Memory B cell (primary cell): ENCODE measurements at places on chromosomes 4 and X.
A peak's percentile ranks its signal among the peaks of the same experiment; 100 is the strongest.

DNA sequence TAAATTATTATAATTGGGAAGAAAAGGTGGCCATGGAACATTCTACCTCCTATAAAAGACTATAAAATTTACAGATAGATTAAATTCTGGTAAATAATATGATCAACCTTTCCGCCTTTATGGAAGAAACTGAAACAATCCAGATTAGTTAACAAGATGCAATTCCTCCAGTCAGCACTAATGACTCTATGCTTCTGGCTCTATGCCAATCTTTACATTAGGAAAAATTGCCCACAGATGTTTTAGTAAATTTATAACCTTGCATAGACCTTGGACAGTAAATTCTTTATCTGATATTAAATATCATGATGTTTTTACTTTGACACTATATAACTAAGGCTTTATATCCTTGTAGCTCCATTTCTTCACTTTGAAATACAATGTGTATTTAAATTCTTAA lies 2302.5 kb downstream of the ARAP2 start:
- no peak overlapping the region for H3K27ac ChIP-seq
- H3K4me3 ChIP-seq: no peak overlapping the region

- H3K27me3 ChIP-seq: no peaks in the 10 kb centered on the region
- DNase-seq: no peak
- peaks cover 7% of the 10 kb centered on the region for H3K4me1 ChIP-seq
- H3K4me3 ChIP-seq: no peak overlapping the region
Observed at GRCh38 chr4:165177725-165178666, 29.4 kb upstream of the KLHL2 start.

GRCh38 chr4:48237996-48238645 lies 31.5 kb downstream of the TEC start:
- no peaks in the 10 kb centered on the region for H3K27me3 ChIP-seq
- peaks cover 4% of the 10 kb centered on the region for H3K36me3 ChIP-seq
- peak overlapping the region; percentile 50 for H3K27ac ChIP-seq
- H3K4me3 ChIP-seq: no peak overlapping the region
- no peak for DNase-seq

GRCh38 chrX:83759872-83760271 lies 101.1 kb upstream of the CYLC1 start:
- no peaks in the 10 kb centered on the region for H3K36me3 ChIP-seq
- H3K4me1 ChIP-seq: no peaks in the 10 kb centered on the region
- no peak overlapping the region for H3K27ac ChIP-seq
- H3K27me3 ChIP-seq: no peaks in the 10 kb centered on the region
- no peak overlapping the region for H3K4me3 ChIP-seq
- DNase-seq: no peak

DNA sequence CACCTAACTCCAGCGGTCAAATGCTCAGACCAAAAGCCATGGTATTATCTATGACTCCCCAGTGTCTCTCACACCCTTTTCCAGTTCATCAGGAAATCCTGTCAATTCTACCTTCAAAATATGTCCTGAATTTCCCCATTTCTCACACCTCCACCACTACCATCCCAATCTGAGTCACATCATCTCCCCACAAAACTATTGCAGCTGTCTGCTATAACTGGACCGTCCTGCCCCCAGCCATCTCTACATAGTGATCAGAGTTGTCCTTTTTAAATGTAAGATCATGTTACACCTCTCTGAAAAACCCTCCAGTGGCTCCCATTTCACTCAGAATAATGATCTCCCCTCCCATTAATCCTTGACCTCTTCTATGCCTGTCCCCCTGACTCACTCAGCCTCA lies 6.8 kb upstream of the ODAPH start:
- H3K4me3 ChIP-seq: no peak overlapping the region
- no peaks in the 10 kb centered on the region for H3K36me3 ChIP-seq
- no peaks in the 10 kb centered on the region for H3K4me1 ChIP-seq
- no peak overlapping the region for H3K27ac ChIP-seq
- DNase-seq: no peak

DNA sequence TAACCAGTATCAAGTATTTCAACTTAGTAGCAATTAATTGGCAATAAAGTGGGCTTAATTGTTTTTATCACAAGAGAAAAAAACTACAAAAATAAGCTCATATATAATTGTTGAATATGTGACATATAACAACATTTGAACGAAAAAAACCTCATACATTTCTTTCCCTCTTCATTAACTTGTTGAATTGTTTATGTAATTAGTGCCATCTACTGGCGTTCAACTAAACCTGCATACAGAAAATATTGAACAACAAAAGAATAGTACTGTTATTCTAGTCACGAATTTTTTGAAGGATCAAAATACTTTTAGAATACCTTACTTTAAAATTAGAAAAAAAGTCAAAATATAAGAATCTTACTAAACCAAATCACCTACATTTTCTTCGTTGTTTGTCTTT lies 586.5 kb upstream of the FTHL17 start:
- H3K4me3 ChIP-seq: no peak overlapping the region
- no peaks in the 10 kb centered on the region for H3K4me1 ChIP-seq
- H3K27ac ChIP-seq: no peak overlapping the region

DNA sequence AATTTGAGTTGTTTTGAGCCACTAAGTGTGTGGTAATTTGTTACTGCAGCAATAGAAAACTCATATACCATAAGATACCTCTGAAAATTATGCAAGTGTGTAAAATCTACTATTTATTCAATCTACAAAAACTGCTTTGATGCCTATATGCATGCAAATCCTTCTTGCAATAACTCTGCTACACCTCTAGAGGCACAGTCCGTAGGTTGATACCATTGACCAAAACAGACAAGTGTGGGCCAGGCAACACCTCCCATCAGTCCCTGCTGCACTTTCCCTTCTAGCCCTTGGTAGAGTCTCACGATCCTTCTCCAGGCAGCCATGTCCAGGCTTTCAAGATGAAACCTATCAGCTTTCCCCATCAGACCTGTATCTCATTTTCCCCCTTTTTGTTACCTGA lies 48.8 kb upstream of the FAM9A start:
- DNase-seq: no peak
- H3K4me3 ChIP-seq: no peak overlapping the region
- H3K27ac ChIP-seq: no peak overlapping the region

- DNase-seq: peak; percentile 70
- H3K4me1 ChIP-seq: peaks cover 55% of the 10 kb centered on the region
- H3K27ac ChIP-seq: peak overlapping the region; percentile 95
- peak overlapping the region; percentile 78 for H3K4me3 ChIP-seq
Observed at GRCh38 chrX:1466971-1467561, 14.4 kb upstream of the ASMTL start.

DNA sequence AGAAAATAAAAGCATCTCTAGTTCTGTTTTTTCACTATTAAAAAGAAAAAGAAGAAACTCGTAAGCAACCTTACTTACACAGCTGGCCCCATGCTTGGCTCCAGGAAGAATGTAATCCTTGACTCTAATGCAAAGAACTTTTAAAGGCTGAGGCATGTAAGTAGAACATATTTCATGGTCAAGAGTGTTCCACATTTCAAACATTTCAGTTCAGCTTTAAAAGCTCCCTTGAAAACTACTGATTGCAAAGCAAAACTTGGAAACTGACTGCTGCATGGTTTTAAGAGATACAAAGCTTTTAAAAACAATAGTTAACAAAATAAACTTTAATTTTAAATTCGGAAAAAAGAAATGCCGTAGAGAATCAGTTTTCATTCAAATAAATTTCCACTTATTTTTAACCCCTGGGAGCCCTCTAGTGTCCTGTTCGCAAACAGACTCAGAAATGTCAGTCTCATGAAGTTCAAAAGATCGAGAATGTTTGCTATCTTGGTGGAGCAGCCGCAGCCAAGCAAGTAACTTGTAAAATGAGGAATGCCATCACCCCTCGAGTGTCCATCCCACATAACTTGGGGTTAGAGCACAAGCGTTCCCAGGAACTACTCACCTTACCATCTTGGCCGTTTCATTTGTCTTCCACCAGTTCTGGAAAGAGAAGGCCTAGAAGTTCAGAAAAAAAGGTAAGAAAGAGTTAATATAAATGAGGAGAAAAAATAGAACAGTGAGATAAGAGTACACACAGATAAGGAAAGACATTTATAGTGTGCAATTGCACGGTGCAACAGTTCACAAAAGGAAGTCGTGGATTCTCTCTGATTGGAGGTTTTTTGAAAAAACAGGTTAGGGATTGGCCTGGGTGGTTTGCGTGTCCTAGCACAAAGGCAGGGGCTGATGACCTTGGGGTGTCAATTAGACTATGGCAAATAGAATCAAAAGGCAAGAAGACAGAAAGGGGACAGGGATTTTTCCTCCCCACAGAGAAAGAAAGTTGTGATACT lies at the start of gene GASK1B:
GASK1B (minus strand) TSS at position 765 of the 998 bp plus-strand sequence. CDS start 1,650 bp downstream, outside the sequence.
- DNase-seq: no peak
- H3K27ac ChIP-seq: no peak within 1 kb of the TSS
- peaks cover 2% of the 10 kb centered on the region for H3K4me1 ChIP-seq
- no peaks in the 10 kb centered on the region for H3K36me3 ChIP-seq
- H3K27me3 ChIP-seq: no peaks in the 10 kb centered on the region

- H3K27me3 ChIP-seq: peaks cover 2% of the 10 kb centered on the region
- no peak for DNase-seq
- H3K36me3 ChIP-seq: peaks cover 2% of the 10 kb centered on the region
- H3K4me3 ChIP-seq: no peak overlapping the region
Observed at GRCh38 chr4:4942658-4943057, 76.6 kb downstream of the CYTL1 start.

DNA sequence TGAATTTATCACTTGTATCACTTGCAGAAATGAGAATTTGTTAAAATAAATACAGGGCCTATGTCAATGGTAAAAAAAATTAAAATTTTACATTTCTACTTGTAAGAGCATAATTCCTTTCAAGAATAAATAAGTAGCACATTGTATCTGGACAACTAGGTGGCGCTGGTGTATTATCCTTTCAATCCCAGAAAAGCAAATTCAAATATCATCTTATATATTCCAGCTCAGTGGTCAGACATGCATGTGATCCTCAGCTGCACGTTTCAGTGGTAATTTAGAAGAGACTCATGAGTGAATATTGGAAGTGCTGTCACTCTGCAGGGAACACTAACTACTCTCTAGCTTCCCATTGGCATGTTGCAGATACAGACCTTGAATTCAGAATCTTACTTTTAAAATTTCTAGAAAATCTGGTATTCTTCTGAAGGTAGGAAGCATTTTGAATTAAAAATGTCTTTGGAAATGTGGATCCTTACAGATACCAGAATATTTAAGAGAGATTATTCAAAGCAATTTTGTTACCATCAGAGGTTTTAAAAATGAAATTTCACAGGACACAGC lies 1414.7 kb upstream of the TENM3 start:
- no peaks in the 10 kb centered on the region for H3K27me3 ChIP-seq
- no peaks in the 10 kb centered on the region for H3K4me1 ChIP-seq
- no peak overlapping the region for H3K27ac ChIP-seq
